ENCODE measurements at places on chromosomes 2 and 18. TPM values are rescaled to one million over a fixed set of nuclear protein-coding genes. Genes with fewer than 3 reads are reported as not detected.

Gene AFF3
- total RNA-seq, result 3.5 TPM

Gene DPP4
- total RNA-seq, result 25.9 TPM

Gene FOSL2
- 119 TPM for total RNA-seq

Gene FAM210A
- 64.2 TPM for total RNA-seq

Gene EFHD1
- total RNA-seq, result 1.2 TPM

Gene TUBA4A
- total RNA-seq, result 226 TPM

DNA sequence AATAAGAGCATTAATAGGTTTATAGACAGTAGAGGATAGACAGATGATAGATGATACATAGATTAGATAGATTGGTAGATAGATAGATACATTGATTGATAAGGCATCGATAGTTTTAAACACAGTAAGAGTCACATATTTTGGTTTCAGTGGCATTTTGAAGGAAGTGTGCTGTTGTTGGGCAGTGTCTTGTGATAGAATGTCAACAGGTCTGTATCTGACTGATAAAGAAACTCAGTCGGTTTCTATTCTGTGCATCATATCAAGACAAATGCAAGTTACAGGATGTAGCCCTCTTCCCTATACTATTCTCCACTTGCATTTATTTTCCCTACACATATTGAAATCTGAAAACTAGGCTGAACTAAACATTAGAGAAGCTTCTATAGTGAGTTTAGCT lies 1229.0 kb upstream of the ZEB2 start:
- H3K36me3 ChIP-seq, result no peaks in the 10 kb centered on the region
- H3K4me3 ChIP-seq, result no peak overlapping the region
- H3K4me1 ChIP-seq, result peaks cover 24% of the 10 kb centered on the region
- peaks cover 3% of the 10 kb centered on the region for H3K27me3 ChIP-seq

GRCh38 chr2:62257466-62257865 lies 61.6 kb downstream of the B3GNT2 start:
- H3K4me1 ChIP-seq, result peaks cover 6% of the 10 kb centered on the region
- H3K4me3 ChIP-seq, result no peak overlapping the region
- H3K36me3 ChIP-seq, result no peaks in the 10 kb centered on the region
- H3K27ac ChIP-seq, result no peak overlapping the region
- no peak for DNase-seq
- H3K27me3 ChIP-seq, result no peaks in the 10 kb centered on the region

DNA sequence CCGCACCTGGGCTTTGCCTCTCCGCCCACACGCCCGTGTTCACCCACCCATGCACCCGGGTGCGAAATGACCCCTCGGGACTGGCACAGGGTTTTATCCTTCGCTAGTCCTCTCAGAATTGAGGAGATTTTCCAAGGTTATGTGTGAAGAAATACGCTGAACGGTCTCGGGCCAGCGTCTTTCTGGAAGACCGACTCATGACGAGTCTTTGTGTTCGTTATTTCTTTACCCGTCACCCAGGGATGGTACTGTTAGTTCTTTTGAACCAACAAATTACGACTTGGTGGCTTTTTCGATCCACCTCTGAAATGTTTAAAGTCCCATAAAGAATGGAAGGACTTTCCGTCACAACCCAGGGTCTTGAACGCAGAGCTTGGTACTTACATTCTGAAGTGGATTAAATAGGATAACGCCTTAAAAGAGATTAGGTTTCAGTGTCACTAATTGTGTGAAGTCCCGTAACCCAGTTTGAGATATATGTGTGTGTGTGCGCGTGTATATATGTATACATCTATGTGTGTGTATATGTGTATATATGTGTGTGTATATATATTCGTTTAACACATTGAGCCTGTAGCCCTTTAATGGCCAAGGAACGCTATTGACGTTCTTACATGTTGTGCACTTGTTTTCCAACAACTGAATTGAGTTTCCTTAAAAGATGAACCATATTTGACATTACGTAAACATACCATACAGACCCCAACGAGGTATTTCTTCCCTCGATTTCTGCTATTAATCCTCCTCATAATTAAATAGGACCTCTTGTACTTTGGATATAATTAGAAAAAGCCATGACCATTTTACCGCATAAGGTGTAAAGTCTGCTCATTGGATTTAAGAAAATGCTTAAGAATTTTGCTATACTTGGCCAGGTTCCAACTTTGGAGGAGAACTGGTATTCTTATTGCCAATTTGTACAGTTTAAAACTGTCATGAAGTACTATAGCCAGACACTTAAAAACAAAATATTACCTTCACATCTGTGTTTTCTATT lies 889 bp downstream of the ZC3H15 start:
- peak overlapping the region; percentile 98 for H3K27ac ChIP-seq
- H3K27me3 ChIP-seq, result no peaks in the 10 kb centered on the region
- DNase-seq, result no peak
- peaks cover 30% of the 10 kb centered on the region for H3K36me3 ChIP-seq
- peak overlapping the region; percentile 97 for H3K4me3 ChIP-seq

DNA sequence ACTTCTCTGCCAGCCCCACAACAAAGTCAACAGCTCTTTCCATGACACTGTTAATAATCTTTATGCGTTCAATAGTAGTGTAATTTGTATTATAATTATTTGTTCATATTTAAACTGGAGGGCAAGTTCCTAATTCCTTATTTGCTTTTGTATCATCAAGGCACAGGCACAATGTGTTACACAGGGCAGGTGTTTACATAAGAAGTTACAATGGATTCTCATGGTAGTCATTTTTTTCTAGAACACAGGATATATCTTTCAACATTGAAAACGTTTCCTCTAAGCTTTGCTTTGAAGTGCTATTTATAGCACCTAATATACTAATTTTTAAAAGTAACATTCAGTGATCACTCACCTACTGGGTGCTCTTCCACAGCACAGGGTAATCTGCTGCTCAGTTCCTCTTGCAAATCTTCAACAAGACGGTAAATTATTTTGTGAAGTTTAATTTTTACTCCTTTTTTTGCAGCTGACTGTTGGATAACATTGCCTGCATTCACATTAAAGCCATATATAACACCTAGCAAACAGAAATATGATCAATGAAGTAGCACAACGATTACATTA lies 7.3 kb downstream of the RPS27A start:
- DNase-seq, result no peak
- H3K27me3 ChIP-seq, result no peaks in the 10 kb centered on the region
- H3K36me3 ChIP-seq, result peaks cover 34% of the 10 kb centered on the region

- DNase-seq, result no peak
- no peaks in the 10 kb centered on the region for H3K27me3 ChIP-seq
- H3K4me3 ChIP-seq, result no peak overlapping the region
- no peak overlapping the region for H3K27ac ChIP-seq
Observed at GRCh38 chr2:104504331-104505073, 349.4 kb upstream of the POU3F3 start.

GRCh38 chr2:228417526-228417925 lies 236.0 kb upstream of the SPHKAP start:
- no peak overlapping the region for H3K4me3 ChIP-seq
- DNase-seq, result no peak
- H3K27ac ChIP-seq, result no peak overlapping the region
- no peaks in the 10 kb centered on the region for H3K4me1 ChIP-seq
- no peaks in the 10 kb centered on the region for H3K36me3 ChIP-seq

DNA sequence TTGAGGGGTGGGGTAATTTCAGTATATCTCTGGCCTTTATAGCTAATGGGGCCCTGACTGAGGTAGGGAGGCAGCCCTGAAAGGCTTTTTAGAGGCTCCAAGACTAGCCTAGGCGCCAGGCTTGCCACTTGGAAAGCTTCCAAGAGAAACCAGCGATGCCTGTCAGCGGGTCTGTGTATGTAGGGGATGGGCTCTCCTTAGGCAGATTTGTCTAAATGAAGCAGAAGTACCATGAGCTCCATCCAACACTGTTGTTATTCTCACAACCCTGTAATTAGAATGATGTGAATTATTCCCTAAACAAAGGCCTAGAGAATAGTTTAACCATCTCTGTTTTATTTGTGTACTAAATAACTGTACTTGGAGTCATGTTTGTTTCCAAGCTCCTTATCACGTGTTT lies 138.1 kb downstream of the B3GNT2 start:
- no peak for DNase-seq
- peaks cover 8% of the 10 kb centered on the region for H3K4me1 ChIP-seq

- DNase-seq, result no peak
- H3K4me3 ChIP-seq, result no peak overlapping the region
- H3K36me3 ChIP-seq, result no peaks in the 10 kb centered on the region
- H3K27ac ChIP-seq, result no peak overlapping the region
- peaks cover 5% of the 10 kb centered on the region for H3K27me3 ChIP-seq
Observed at GRCh38 chr18:47606526-47606925, 323.9 kb downstream of the SMAD2 start.

DNA sequence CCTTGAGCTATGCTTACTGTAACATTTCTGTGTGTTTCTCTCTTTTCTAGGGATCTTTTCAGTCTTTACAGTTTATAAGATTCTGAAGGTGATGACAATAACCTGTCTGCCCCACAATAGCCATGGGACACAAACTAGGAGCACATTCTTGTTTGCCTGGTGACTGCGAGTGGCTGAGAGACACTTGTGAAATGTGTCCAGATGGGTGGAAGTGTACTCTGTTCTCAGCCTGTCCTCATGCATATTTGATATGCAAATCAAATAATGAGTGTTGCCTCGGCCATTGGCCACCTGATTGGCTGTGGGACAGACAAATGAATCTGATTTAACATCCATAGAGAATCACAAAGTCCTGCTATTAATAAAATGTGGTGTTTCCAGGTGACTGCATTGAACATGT lies 246.2 kb downstream of the HNMT start:
- DNase-seq, result no peak
- H3K27ac ChIP-seq, result no peak overlapping the region
- H3K36me3 ChIP-seq, result no peaks in the 10 kb centered on the region
- no peak overlapping the region for H3K4me3 ChIP-seq
- no peaks in the 10 kb centered on the region for H3K4me1 ChIP-seq

- H3K4me1 ChIP-seq, result no peaks in the 10 kb centered on the region
- H3K4me3 ChIP-seq, result no peak overlapping the region
Observed at GRCh38 chr2:41919135-41919534, 128.7 kb upstream of the PKDCC start.

DNA sequence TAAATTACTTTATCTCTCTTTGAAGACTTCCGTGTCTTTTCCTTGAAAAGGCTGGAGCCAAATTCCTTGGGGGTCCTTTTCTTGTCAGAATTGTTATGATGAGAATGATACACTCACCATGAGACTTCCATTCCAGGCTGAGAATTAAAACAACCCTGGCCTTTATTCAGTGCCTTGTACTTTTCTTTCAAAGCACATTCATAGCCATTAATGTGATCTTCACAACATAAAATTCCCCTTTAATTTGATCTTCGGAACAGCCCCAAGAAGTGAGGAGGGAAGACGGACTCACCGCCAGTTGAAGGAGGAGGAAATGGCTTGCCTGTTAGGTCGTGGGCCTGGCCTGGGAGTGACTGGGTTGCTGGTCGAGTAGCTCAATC lies 127.3 kb downstream of the DDX1 start:
- no peaks in the 10 kb centered on the region for H3K4me1 ChIP-seq
- no peaks in the 10 kb centered on the region for H3K36me3 ChIP-seq
- H3K27me3 ChIP-seq, result no peaks in the 10 kb centered on the region
- H3K4me3 ChIP-seq, result no peak overlapping the region
- no peak overlapping the region for H3K27ac ChIP-seq

- H3K27ac ChIP-seq, result no peak overlapping the region
- no peaks in the 10 kb centered on the region for H3K27me3 ChIP-seq
- H3K4me3 ChIP-seq, result no peak overlapping the region
- H3K4me1 ChIP-seq, result peaks cover 11% of the 10 kb centered on the region
- peak; percentile 7 for DNase-seq
Observed at GRCh38 chr2:8148260-8149006, 533.4 kb upstream of the ID2 start.

DNA sequence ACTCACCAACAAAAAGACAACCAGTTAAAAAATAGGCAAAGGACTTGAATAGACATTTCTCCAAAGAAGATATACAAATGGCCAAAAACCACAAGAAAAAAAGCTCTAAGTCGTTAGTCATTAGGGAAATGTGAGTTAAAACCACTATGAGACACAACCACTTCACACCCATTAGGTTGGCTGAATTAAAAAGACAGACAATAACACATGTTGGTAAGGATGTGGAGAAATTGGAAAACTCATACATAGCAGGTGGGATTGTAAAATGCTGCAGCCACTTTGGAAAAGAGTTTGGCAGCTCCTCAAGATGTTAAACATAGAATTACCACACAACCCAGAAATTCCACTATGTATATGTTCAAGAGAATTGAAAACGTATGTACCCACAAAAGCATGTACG lies 117.6 kb upstream of the SPATS2L start:
- H3K4me3 ChIP-seq, result no peak overlapping the region
- peaks cover 19% of the 10 kb centered on the region for H3K27me3 ChIP-seq
- no peaks in the 10 kb centered on the region for H3K36me3 ChIP-seq

DNA sequence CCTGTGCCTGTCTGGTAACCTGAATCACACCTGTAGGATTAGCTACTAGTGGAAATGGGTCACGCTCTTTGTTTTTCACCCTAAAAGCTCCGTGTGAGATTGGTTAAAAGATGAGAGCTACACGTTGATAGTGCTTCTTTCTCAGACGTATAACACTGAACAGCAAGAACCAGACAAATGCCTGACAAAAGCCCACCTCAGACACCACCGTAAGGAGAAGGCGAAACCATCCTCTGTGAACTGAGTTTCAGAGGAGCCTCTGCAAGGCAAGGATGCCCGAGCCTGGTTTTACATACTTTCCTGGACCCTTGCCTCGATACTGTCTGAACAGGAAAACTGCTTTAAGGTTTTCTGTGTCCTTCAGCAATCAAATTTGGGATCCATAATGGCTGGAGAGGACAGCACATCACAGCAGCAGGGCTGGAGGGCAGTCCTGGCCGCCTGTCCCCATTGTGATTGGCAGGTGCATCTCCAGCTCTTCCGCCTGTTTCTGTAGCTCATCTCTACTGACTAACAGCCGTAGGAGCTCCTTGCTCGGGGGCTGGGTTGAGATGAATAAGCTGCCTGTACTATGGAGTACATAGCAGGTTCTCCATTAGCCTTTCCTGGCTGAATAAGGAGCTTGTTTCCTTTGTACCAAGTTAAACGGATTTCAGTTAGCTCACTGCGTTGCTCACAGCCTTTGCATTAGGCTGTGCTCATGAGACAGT lies 155.5 kb downstream of the MYT1L start:
- no peak for DNase-seq
- no peak overlapping the region for H3K27ac ChIP-seq
- no peaks in the 10 kb centered on the region for H3K27me3 ChIP-seq
- H3K4me1 ChIP-seq, result no peaks in the 10 kb centered on the region

DNA sequence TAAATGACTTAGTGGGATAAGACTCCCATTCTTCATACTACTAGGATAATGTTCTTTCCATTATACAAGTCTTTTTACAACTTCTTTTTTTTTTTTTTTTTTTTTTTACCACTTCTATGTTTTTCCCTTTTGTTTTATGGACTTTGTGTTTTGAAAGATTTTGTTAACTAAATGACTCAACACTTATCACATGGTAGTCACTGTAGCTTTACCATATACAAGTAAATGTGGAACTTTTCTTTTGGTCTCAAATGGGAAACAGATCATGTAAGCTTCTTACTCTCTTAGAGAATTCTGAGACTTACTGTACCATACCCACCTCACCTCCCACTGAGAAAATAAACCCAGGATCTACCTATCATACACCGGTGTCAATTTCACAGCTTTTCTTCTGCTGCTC lies 590.3 kb upstream of the CDH2 start:
- DNase-seq, result no peak
- no peaks in the 10 kb centered on the region for H3K36me3 ChIP-seq
- H3K27me3 ChIP-seq, result no peaks in the 10 kb centered on the region
- H3K4me1 ChIP-seq, result no peaks in the 10 kb centered on the region

- no peak overlapping the region for H3K27ac ChIP-seq
- no peak for DNase-seq
- no peaks in the 10 kb centered on the region for H3K36me3 ChIP-seq
- H3K27me3 ChIP-seq, result no peaks in the 10 kb centered on the region
Observed at GRCh38 chr2:82913566-82913965, 1545.5 kb downstream of the SUCLG1 start.

- no peak overlapping the region for H3K27ac ChIP-seq
- H3K27me3 ChIP-seq, result peaks cover 2% of the 10 kb centered on the region
- no peak overlapping the region for H3K4me3 ChIP-seq
- no peaks in the 10 kb centered on the region for H3K4me1 ChIP-seq
- H3K36me3 ChIP-seq, result no peaks in the 10 kb centered on the region
Observed at GRCh38 chr2:109654326-109655050, 40.3 kb downstream of the SOWAHC start.
